Neural crest cell (in vitro differentiated cells): ENCODE measurements at places on chromosomes 5 and 9.
A peak's percentile ranks its signal among the peaks of the same experiment; 100 is the strongest.

- DNase-seq, result no peak
Measured at GRCh38 chr5:179241175-179241574, 104.1 kb downstream of the ADAMTS2 start.

DNA sequence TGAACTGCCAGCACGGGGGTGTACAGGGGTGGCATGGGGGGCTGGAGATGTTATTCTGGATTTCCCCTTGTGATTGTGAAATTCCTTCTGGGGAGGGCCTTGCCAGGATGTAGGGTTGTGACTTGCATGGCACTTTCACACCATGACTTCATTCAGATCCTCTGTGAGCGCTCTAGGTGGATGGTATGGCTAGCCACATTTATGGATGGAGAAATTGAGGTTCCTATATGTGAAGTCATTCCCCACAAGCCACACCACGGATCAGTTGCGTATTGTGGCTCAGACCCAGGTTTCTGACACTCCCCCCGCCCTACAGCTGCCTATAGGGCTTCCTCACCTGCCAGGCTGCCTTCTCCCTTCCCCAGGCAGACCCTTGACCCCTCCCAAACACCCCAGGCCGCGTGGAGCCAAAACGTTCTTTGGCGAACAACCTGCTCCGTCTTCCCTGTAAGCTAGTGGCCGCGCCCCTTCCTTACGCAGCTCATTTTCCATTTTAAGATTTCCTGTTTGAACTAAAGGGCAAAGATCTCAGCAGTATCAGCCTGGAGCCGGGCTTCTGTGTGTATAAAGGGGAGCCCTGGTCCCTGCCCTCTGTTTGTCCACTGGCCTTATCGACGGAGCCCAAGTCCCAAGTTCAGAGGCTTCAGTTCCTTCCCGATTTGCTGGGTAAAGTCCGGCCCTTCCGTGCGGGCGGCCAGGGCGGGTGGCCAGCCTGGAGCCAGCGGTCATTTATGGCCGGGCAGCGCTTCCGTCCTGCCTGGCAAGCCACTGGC is 97.8 kb upstream of the KLF4 start:
- no peak for DNase-seq

DNA sequence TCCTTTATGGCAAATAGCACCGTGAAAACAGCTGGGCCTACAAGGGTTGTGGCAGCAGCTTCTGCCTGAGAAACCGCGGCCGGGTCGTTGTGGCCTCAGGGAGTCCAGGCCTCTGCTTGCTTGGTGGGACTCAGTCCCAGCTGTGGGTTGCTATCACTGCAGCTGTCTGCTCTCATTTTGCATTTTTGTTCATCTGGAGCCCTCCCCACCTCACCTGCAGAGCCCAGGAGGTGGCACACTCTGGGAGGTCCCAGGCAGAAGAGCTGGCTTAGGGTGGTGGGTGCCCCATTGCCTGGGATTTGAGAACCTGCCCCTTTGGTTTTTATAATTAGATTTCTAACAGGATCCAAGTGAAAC is 138.4 kb downstream of the GADD45G start:
- DNase-seq, result peak; percentile 18

DNA sequence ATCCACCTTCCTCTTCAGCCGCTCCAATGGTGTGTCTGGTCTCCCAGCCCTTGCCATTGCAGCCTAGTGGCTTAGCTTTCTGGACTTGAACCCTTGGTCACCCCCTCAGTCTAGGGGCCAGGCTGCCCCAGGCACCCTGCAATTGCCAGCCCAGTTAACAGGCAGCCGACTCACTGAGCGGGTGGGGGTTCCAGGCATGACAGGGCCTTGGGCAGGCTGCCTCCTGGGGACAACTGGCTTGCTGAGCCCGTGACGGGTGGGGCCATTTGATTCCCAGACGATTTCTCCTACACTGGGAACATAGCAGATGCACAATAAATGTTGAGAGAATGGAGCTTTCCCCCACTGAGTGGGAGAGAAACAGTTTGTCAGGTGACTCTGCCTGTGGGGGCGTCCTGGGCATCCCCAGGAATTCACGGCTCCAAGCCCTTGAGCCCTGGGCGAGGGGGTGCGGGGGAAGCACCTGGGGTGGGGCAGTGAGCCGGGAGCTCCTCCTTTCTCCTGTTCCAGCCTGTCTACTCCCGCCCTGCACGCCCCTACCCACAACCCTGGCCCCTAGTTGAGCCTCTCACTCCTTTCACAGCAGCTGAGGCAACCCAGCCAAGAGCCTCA is 12.6 kb upstream of the AQP7 start:
- DNase-seq, result no peak
